ENCODE measurements at places on chromosomes 7 and 10.

GRCh38 chr7:81285142-81285871 lies 366.5 kb upstream of the SEMA3C start:
- DNase-seq, result no peak

DNA sequence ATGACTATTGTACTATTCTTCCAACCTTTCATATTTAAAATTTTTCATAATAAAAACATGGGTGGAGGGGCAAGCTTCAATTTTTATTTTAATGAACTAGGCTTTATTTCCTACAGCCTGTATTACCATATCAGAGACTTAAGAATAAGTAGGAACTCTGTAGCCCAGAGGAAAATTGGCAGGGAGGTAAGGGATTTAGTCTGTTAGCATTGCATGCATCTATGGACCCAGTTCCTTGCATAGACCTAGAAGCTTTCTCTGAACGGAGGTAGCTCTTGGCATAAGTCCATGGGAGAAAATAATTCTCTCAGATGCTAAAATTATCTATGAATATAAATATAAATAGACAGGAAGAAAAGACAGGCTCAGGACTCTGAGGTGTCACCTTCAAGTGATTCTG lies 31.4 kb upstream of the CCDC6 start:
- peak; percentile 39 for DNase-seq

GRCh38 chr7:54769203-54769602 lies 10.2 kb upstream of the SEC61G start:
- no peak for DNase-seq

DNA sequence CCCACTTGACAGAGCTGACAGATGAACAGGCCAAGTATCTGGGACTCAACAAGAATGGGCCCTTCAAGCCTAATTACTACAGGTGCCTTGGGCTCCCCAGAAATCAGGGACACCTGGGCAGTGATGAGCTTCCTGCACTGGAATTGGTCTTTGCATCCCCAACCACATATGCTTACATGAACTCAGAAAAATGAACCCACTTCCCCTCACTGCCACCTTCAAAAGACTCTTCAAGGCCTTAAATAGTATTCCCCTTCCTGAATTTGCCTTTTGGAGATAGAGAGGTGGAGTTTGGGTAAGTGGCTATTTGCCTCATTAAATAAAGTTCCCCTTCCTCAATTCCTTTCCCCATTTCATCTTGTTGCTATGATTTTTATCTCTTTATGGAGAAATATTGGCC lies 7.8 kb upstream of the STRIP2 start:
- DNase-seq, result no peak

DNA sequence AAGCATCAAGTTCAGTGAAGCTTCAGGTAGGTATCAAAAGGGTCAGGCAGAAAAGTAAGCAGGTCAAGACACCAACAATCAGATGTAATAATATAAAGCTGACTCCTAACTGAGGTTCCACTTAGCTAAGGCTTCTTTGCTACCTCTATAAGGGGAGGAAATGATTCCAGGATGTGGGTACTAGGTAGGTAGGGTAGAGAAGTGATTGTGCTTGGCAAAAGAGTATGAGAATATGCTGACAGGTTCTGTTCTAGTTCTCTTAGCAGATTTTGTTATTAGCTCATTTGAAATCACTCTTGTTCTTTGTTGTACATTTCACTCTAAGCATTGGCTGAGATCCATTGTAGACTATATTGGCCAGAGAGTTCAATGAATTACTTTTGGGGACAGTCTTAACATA lies 40.7 kb upstream of the CBLL1 start:
- no peak for DNase-seq

GRCh38 chr7:37462138-37462537 lies 13.5 kb upstream of the ELMO1 start:
- no peak for DNase-seq

- no peak for DNase-seq
These were observed 168.4 kb downstream of the SEMA3D start for GRCh38 chr7:85018498-85018897.

GRCh38 chr7:87016606-87017005 lies 42.8 kb downstream of the ELAPOR2 start:
- no peak for DNase-seq

DNA sequence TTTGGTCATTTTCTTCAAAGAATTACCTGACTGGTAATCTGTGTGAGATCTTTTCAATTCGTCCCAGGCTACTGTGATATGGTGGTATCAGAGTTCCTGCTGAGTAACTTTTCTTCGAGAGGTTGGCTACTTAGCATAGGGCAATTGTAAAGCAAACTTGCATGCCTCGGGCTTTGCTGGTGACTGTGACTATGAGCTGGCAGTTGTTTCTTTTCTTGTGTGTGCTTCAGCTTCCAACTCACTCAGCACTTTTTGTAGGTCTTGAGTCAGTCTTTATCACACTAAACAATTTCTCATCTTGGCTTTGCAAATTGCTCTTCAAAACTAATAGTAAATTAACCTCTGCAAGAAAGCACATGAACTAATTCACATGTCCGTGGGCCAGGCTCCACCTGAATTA lies 44.3 kb downstream of the PRR15 start:
- DNase-seq, result no peak

DNA sequence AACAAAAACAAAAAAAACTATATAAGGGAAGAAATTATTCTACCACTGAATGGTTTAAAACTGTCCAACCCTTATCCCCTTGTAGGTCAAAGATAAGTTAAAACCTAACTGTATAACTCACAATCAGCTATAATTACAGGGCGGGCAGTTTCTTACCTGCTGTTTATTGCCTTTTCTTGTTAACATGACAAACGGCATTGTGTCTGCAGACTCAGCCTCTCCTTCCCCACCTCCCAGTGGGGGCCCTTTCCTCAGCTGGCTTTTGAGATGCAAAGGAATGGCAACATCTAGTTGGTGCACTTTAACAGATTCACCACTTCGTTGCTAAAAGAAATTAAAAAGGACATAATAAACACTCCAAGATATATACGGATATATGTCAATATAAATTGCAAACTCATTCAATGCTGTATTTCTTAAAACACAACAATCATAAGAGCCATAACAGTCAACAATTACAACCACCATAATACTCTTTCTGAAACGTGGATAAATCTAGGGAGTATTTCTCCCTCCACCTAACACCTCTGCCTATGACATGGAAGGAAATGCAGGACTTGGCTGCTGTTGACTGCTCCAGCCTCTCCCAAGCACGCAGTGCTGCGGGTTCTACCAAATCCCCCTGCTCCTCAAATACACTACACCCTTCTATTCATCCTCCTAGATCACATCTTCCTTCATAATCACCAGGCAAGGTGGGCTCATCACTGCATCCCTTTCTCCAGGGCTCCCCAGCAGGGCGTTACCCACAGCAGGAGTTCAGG lies 106.0 kb downstream of the UPF2 start:
- peak; percentile 53 for DNase-seq

DNA sequence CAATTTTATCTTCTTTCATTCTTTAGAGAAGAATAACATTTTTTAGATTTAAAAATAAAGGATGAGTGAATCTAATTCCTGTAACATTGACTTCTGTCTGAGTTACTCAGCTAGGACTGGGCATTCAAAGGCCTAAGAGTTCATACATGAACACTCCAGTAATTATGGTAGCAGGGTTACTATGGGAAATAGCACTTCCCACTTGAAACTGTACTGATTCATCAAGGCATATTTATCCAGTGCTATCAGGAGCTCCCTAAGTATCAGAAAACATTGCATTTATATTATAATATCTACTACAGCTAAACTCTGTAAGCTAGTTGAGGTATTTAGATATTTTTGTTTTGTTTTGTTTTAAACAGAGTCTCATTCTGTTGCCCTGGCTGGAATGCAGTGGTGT lies 41.8 kb downstream of the NDUFB2 start:
- no peak for DNase-seq

DNA sequence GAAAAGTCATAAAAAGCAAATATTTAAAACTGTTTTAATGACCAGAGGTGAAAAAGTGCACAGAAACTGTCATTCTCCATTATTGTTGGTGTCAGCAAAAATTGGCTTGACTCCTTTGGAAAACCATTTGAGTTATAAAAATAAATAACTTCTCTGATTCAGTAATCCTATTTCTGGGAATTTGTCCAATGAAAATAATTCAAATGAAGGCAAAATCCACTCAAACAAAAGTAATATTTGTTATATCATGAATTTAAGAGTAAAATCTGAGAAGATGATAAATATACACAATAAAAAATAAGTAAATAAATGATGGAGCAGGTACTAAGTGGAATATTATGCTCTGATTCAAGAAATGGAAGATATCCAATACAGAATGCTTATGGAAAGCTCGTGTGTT lies 326.6 kb upstream of the KLF6 start:
- no peak for DNase-seq

- DNase-seq, result peak; percentile 88
These were observed 13.6 kb downstream of the MICU1 start for GRCh38 chr10:72612203-72612826.

- DNase-seq, result no peak
These were observed 151.1 kb downstream of the ACTR3B start for GRCh38 chr7:152910545-152911225.

GRCh38 chr7:41955893-41956675 lies 253.2 kb upstream of the INHBA start:
- peak; percentile 66 for DNase-seq

DNA sequence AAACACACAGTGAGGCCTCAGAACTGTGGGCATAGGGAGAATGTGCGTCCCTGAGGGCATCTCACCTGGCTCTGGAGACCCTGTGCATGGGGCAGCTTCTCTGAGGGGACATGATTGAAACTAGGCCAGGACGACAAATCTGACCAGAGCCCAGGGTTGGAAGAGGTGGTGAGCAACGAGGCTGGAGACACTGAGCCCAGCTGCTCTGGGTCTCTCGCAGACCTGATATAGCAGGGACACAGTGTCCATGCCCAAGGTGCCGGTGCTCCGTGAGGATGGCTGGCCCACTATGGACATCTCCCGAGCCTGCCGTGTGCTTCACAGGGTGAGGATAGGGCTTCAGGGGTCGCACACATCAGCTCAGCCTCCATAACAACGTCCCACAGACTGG lies 49.3 kb upstream of the INSIG1 start:
- DNase-seq, result no peak

DNA sequence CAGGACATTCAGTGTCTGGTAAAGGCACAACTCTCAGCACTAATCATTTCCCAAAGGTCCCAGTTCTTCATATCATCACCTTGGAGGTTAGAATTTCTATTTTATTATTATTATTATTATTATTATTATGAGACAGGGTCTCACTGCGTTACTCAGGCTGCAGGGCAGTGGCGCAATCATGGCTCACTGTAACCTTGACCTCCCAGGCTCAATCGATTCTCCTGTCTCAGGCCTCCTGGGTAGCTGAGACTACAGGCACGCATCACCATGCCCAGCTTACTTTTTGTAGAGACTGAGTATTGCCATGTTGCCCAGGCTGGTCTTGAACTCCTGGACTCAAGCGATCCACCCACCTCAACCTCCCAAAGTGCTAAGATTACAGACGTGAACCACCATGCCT lies 91.8 kb upstream of the DOCK1 start:
- DNase-seq, result no peak

DNA sequence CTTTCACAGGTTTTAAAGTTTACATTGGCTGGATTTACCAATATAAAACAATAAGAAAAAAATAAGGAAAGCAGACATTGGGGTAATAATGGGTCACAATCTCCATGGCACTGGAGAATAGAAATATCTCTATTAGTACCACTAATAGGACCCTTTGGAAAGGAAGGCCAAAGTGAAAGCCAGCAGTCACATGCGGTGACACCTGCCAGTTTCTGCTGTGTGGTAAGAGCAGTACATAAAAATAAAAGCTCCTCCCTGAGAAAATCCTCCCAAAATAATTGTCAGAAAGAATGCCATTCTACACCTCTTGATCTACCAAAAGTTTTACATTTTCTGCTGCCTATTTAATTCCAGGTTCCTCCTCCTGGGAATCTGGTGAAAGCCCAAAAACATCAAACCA lies 30.4 kb upstream of the SLC13A1 start:
- no peak for DNase-seq

GRCh38 chr10:48923748-48924147 lies 15.9 kb downstream of the LRRC18 start:
- DNase-seq, result no peak
